ENCODE measurements at places on chromosomes 13 and 19.
A peak's percentile ranks its signal among the peaks of the same experiment; 100 is the strongest.

GRCh38 chr19:42601811-42602443 lies 7.2 kb upstream of the CEACAM8 start:
- DNase-seq = no peak

DNA sequence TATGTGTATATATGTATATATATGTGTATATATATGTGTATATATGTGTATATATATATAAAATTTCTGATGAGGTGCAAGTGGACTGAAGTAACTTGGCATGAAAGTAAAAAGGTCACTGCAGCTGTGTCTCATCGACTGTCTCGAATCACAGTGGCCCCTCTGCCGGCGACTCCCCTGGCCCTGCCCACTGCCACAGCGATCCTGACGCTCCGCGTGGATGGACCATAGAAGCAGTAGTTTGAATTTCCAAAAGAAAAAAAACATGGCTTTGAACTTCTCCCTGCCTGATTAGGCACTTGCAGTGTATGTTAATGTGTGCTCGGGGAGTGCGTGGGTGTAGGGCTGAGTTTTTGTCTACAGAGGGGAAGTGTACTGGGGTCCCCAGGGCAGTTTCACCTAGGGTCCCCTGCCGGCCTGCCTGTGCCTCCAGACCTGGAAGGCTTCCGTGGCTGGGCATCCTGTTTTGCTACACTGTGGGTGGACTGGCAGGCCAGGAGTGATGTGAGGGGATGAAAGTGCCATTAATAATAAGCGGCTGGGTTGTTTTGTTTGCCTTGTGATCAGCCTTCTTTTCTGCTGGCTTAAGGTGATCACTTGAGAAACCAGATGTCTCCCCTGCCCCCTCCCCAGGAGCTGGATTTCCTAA lies 10.8 kb downstream of the ZIC5 start:
- no peak for DNase-seq

- DNase-seq = no peak
These were observed 109.4 kb downstream of the CRYL1 start for GRCh38 chr13:20416223-20416745.

GRCh38 chr13:37383046-37383445 lies 215.5 kb downstream of the POSTN start:
- DNase-seq = no peak

GRCh38 chr19:40530091-40530901 lies 46.4 kb upstream of the SHKBP1 start:
- no peak for DNase-seq

- no peak for DNase-seq
These were observed 22.9 kb downstream of the OLFM2 start for GRCh38 chr19:9913237-9914000.

DNA sequence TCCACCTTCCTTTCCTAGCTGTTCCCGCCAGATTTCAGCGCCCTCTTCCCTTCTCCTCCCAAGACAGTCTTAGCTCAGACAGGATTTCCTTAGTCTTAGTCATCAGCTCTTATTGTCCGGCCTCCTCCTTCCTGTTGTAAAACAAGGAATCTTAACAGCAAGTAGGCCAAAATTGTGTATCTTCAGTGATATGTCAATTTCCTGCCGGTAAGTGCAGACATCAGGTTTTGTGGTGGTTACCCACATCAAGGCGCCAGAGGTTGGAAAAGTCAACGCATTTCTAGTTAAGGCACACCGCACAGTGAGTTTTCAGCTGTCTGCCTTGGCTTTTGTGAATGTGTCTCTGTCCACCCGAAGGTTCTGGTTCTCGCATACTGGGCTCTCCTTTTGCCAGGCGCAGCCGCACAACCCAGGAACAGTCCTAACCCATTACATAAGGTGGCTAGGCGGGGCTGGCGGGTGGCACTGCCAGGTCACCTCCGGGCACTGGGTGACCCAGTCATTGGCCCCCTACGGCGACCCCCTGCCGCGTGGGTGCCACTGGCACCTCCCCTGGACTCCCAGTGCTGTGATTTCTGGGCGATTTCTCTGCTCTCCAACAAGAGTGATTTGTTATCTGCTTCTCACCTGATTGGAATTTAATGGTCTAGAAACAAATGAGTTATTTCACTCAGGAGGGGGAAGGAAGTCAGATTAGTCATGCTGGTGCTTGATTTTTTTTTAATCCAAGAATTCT lies 12.9 kb downstream of the COL4A2 start:
- no peak for DNase-seq

GRCh38 chr13:29480893-29481525 lies 114.5 kb downstream of the SLC7A1 start:
- no peak for DNase-seq

DNA sequence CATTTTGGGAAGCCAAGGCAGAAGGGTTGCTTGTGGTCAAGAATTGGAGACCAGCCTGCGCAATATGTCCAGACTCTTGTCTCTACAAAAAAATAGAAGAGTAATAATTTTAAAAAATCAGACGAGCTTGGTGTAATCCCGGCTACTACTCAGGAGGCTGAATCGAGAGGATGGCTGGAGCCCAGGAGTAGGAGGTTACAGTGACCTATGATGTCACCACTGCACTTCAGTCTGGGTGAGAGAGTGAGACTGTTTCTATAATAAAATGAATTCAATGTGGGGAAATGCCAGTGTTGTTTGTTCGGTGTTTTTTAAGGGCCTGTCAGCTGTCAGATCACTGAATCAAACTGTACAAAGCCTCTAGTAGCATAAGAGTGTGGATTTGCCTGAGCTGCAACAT lies 1.2 kb upstream of the FBXL3 start:
- no peak for DNase-seq

GRCh38 chr13:33480561-33480960 lies 195.0 kb upstream of the STARD13 start:
- DNase-seq = no peak

GRCh38 chr19:21758296-21758695 lies 9.1 kb downstream of the ZNF100 start:
- DNase-seq = no peak

DNA sequence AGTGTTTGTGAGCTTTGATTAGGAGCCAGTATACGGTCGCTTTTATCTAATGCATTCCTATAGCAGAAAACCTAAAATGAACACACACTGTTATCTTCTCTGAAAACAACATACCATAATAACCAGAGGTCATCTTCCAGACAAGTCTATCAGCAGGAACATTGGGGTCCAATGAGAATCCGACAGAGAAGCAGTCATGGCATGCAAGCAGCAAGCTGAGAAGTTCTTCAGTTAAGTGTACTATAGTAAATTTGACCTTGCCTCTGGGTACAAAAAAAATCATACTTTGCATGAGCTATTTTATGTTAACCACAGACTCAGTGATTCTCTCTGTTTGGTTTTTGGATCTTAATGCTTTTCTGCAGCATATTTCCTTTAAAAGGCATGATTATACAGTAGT lies 1505.1 kb downstream of the PCDH9 start:
- DNase-seq = no peak

GRCh38 chr19:55670280-55671053 lies 4.6 kb upstream of the EPN1 start:
- no peak for DNase-seq

GRCh38 chr19:37303591-37304171 lies 67.2 kb upstream of the ZNF527 start:
- DNase-seq = no peak

DNA sequence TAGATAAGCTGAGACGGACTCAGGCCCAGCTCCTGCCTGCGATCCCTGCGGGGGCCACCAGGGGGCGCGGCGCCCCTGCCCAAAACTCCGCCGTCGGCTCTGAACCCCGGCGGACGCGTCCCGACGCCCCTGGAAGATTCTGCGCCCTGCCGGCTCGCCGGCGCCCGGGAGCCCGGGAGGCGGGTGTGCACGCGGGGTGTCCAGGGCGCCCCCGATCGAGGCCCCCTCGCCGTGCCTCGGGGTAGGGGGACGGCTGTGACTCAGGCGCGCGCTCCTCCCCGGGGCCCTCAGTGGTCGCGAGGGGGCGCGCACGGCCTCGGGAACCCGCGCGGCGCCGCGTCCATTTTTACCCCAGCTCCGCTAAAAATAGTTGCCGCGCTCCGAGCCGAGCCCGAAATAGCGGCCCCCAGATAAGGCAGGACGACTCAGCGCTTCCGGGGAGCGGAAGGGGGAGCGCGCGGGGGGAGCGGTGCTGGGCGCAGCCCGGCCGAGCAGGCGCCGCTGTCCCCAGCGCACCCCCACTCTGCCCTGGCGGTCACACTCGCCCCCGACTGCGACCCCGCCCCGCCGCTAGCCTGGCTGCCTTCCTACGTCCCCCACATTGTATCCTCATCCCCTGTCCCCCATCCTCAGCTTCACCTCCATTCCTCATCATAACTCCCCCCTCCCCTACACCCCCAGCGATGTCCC lies 16.0 kb upstream of the ERCC1 start:
- DNase-seq = peak; percentile 72

DNA sequence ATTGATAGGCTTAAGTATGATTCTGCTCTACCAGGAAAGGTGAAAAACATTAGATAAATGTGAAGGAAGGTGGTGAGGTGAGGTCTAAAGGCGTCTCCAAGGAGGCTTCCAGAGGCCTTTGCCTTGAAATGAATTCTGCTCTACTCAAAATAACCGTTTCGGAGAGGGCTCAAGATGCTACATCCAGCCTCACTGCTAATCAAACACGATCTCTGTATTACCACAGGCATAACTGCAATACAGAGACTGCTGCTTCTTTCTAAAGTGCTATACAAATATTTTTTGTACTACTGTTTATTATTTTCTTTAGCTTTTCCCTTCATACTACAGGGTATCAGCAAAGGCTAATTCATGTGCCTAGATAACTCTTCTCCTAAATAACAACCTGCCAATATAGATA lies 16.8 kb downstream of the MBNL2 start:
- no peak for DNase-seq

- no peak for DNase-seq
These were observed 5.8 kb upstream of the TPM4 start for GRCh38 chr19:16070366-16070990.

- DNase-seq = no peak
These were observed 65.0 kb downstream of the TBC1D4 start for GRCh38 chr13:75417012-75417384.

DNA sequence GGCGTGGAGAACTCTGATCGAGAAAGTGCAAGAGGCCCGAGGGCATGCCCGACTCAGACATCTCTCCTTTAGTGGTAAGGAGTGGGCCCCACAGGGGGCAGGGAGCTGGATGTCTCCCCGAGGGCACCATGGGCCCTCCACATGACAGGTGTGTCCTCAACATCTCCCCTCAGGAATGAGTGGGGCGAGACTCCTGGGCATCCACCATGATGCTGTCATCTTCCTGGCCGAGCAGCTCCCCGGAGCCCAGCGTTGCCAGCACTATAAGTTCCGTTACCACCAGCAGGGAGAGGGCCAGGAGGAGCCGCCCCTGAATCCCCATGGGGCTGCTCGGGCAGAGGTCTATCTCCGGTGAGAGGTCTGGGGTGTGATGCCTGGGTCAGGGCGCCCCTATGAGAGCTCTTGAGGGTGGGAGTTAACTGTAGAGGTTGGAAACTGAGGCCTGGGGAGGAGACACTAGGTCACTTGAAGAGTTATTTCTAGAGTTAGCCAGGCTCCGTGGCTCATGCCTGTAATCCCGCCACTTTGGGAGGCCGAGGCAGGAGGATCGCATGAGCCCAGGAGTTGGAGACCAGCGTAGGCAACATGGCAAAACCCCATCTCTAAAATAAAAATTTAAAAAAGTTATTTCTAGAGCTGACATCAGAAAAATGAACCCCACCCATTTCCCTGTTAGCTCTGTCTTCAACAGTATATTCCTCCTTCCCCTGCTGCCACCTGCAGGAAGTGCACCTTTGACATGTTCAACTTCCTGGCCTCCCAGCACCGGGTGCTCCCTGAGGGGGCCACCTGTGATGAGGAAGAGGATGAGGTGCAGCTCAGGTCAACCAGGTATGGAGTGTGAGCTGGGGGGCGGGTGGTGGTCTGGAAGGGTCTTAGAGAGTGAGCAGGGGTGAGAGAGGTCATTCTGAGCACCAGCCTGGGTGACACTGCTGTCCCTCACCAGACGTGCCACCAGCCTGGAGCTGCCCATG lies 5.1 kb downstream of the IGFLR1 start:
- no peak for DNase-seq

- no peak for DNase-seq
These were observed 9.3 kb upstream of the CEACAM3 start for GRCh38 chr19:41787055-41787454.

DNA sequence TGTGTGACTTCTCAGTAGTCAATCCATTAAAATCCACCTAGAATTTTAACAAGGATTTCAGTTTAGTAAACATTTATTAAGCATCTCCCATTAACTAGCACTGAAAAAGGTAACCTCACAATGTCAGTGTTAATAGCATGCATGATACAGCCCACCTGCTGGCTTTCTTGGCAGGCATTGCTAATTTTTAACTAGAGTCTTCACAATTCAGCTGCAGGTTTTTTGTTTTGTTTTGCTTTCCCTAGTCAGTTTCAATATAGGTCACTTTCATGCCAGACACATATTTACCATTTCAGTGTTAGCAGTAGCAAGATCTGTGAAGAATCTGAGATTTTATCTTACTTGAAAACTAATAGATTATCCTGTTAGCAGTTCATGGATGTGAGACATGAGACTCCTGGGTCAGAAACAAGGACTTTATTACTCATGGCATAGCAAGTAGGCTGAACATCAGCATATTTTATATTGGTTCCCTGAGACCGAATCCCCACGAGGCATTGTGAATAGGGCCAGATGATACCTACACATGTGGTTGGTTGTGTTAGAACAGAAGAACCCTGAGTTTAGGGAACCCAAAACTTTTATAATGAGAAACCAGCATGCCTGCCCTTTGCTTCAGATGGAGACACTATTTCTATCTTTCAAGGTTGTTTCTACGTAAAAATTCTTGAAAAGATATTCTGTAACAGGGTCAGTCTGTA lies 198.0 kb upstream of the HTR2A start:
- DNase-seq = no peak

- DNase-seq = no peak
These were observed at the start of gene CERS1 for GRCh38 chr19:18895824-18896341. Gene CERS1 (minus strand): TSS chr19:18896158. CDS start chr19:18896072, 86 bp downstream.

- DNase-seq = no peak
These were observed 78.5 kb upstream of the PCDH8 start for GRCh38 chr13:52926971-52927370.

DNA sequence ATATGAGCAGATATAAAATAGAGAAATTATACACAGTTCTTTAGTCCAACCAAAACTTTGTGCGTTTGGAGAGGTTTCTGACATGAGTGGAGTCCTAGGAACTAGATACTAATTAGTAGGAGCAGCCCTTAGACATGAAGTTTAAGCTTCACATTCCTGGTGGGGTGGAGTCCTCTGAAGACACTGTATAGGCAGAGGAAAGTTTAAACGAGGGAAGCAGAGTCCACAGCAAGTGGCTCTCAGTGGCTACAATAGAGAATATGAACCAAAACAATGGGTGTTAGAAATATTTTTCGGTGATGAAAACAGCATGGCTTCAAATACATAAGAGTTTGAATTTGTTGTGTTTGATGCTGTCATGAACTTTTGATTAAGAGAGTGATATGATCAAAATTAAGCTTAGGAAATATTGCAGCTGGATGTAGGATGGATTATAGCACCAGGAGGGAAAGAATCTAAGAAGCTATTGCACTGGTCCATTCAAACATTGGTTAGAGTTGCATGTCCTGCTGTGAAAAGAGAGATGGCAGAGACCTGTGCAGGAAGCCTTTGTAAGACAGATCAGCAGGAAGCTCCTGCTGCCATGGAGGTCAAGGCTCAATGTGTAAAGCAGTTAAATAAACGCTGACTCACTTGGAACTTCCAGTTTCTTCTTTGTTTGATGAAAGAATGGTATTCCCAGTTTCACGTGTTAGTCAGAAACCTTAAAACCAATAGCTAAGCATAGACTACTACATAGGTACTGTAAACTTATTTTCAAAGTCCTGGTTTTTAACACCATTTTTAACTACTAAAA lies 175.2 kb downstream of the TDRD3 start:
- DNase-seq = no peak

Measured in tibial nerve (tissue), 4 donors.